Progenitor cell of endocrine pancreas (in vitro differentiated cells): ENCODE measurements at places on chromosomes 5 and 9. TPM values are rescaled to one million over a fixed set of nuclear protein-coding genes. Genes with fewer than 3 reads are reported as not detected.

GRCh38 chr9:11092974-11093373 is 480.2 kb upstream of the PTPRD start:
- H3K4me1 ChIP-seq = no peaks in the 10 kb centered on the region
- no peaks in the 10 kb centered on the region for H3K36me3 ChIP-seq
- no peak overlapping the region for H3K27ac ChIP-seq
- no peak overlapping the region for H3K4me3 ChIP-seq

- no peak overlapping the region for H3K4me3 ChIP-seq
- no peaks in the 10 kb centered on the region for H3K27me3 ChIP-seq
- DNase-seq = no peak
- H3K27ac ChIP-seq = no peak overlapping the region
- peaks cover 2% of the 10 kb centered on the region for H3K4me1 ChIP-seq
Measured at GRCh38 chr5:175489693-175490443, 11.5 kb downstream of the SFXN1 start.

- no peak overlapping the region for H3K4me3 ChIP-seq
- H3K27ac ChIP-seq = no peak overlapping the region
- no peak for DNase-seq
- no peaks in the 10 kb centered on the region for H3K36me3 ChIP-seq
Measured at GRCh38 chr5:38297830-38298608, 39.7 kb downstream of the EGFLAM start.

- peaks cover 8% of the 10 kb centered on the region for H3K4me1 ChIP-seq
- peaks cover 11% of the 10 kb centered on the region for H3K36me3 ChIP-seq
- H3K4me3 ChIP-seq = peak within 1 kb of the TSS; percentile 96
- DNase-seq = peak; percentile 86
Measured at GRCh38 chr5:168486136-168486879, at the start of gene RARS1. Gene RARS1, plus strand, starts transcription at chr5:168486471. Its CDS starts 28 bp downstream, at chr5:168486499.

DNA sequence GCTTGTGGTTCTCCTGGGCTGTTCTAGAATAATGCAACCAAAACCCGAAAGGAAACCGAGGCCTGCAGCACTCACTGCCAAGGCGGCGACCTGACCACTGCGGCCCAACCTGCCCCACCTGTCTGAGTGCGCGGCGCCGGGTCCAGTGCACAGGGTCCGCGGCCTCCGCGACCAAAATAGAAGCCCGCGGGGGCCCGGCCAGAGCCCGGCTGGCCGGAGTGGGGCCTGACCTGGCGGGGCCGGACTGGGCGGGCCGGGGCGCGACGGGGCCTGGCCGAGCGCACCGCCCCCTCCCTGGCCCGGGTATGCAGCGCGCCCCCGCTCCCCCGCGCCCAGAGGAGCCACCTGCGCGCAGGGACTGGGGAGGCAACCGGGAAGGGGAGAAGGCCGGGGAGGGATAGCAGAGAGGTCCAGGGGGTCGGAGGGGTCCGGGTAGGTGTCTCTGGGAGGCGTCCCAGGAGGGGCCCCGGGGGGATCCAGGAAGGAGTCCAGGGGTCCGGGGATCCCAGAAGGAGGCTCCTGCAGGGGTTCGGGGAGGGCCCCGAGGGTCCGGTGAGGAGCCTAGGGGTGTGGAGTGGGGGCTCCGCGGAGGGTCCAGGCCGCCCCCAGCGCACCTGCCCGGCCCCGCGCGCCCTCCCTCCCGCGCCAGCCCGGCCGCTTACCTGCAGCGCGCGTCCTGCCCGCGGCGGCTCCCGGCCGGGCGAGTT is 503 bp downstream of the SEMA4D start:
- H3K27me3 ChIP-seq = peaks cover 6% of the 10 kb centered on the region
- no peak for DNase-seq
- peaks cover 35% of the 10 kb centered on the region for H3K4me1 ChIP-seq
- peak overlapping the region; percentile 82 for H3K4me3 ChIP-seq
- no peaks in the 10 kb centered on the region for H3K36me3 ChIP-seq

DNA sequence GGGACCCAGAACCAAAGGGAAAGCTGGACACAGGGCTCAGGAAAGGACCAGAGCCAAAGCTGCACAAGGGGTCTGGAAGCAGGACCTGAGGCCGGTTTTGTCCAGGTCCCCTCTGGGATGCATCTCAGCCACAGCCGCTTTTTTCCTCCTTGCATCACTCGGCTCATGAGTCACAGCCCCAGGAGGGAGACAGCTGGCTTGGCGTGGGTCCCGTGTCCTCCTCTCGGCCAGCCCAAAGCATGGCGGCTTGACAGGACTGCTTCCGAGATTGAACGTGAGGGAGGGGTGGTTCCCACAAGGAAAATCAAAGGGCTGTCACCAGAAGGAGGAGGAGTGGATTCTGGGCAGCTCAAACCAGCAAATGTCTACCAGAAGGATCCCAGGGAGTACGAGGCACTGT is 56.7 kb upstream of the CPLX2 start:
- H3K4me3 ChIP-seq = no peak overlapping the region
- DNase-seq = no peak
- H3K27ac ChIP-seq = no peak overlapping the region

CDKN2AIPNL gene
- total RNA-seq = 28.3 and 29.0 TPM in 2 replicates

SNCB gene
- 0.24 TPM in 1 of 2 replicates, not detected in the other for total RNA-seq
